Activated CD8-positive, alpha-beta T cell treated with anti-CD3 and anti-CD28 coated beads for 36 hours (primary cell): ENCODE measurements at places on chromosomes 6 and 20.

DNA sequence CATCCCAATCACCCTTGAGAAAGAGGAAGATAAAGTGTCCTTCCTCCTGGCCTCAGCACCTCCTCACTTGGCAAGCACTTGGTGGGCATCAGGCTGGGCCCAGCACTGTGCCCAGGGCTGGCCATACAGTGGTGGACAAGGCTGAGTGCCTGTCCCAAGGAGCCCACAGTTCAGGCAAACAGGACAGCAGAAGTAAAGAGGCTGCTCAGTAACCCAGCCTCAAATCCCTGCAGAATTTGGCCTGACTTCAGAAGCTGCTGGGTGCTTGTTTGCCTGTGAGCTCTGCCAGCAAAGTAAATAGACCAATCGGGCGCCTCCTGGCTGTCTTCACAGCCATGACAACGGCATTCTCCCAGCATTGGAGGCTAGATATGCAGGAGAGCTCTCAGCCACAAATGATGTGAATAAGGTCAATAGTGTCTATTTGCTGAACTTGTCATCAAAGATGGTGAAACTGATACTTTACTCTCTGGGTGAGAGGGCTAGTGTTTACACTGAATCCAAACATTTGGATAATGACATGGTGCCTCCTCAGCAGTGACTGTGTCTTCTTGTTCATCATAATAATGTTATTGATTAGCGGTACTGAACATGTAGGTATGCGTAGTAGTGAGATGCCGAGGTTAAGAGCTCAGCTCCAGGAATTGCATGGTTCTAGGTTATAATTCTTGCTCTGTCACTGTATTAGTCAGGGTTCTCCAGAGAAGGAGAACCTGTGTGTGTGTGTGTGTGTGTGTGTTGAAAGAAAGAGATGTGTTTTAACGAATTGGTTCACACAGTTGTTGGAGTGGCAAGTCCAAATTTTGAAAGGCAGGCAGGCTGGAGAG lies 36.9 kb upstream of the FANCE start:
- DNase-seq, result peak; percentile 48

DNA sequence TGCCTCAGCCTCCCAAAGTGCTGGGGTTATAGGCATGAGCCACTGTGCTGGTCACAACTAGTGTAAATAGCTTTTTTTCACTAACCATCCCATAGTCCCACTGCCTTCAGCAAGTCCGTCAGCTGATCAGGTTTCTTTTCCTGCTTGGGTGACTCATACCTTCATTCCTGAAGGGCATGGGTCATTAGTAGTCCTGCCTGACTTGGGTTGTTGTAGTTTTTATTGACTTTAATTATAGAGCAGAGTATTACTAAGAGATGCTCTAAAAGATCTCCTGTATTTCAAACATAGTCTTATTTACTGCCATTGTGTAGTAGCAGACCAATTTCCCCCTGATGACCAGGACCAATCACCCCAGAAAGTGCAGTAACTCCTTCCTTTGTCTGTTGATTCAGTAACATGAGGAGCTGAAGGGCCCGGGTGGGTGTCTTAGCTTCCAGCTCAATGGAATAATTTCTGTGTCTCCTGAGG lies 25.8 kb downstream of the HLA-C start:
- DNase-seq, result no peak

- peak; percentile 87 for DNase-seq
These were observed 7.7 kb upstream of the PTPRA start for GRCh38 chr20:2865630-2866029.

GRCh38 chr6:48315051-48315719 lies 204.2 kb upstream of the PTCHD4 start:
- DNase-seq, result no peak

DNA sequence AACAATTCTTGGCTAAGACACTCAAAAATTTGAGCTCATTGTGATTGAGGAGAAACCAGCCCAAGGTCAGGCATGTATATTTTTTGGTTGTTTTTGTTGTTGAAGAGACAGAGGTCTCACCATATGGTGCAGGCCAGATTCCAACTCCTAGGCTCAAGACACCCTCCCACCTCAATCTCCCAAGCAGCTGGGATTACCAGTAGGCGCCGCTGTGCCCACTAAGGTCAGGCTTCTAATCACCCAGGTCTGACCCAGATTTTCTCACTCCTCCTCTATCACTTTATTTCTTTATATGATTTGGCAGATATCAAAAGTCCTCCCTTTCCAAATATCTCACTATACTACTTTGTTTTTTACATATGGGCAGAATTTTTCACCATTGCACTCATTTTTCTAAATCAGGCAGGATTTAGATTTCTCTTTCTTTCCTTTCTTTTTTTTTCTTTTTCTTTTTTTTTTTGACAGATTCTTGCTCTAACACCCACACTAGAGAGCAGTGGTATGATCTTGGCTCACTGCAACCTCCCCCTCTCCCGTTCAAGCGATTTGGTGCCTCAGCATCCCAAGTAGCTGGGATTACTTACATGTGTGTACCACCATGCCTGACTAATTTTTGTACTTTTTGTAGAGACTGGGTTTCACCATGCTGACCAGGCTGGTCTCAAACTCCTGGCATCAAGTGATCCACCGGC lies 1.7 kb upstream of the C6orf141 start:
- no peak for DNase-seq

DNA sequence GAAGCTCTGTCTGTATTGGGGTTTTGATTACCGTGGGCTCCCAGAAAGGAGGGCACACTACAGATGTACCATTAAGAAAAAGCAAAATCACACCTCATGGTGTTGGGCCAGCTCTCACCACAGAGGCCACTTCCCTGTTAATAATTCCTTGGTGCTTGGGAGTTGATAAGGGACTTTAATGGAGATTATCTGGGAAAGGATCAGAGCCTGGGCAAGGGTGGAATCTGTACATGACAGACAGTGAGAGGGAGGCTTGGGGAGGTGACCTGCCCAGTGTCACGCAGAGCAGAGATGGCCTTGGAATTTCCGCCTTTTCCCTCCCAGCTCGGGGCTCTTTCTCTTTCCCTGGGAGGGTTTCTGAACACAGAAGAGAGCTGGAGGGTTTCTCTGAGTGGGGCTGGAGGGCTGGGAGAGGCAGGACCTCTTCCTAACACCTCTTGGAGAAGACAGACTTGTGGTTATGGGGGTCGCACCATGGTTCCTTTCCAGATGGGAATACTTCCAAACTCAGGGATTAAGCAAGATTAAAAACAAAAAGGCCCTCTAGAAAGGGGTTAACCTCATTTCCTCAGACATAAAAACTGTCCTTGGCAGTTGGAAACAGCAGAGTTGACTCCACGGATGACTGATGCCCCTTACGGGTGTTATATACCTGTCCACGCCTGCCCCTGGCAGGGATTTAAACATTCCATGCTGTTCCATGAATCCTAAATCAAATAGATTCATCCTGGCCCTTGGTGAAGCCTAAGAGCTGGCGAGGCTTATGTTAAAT lies 16.8 kb upstream of the KCNK16 start:
- no peak for DNase-seq

DNA sequence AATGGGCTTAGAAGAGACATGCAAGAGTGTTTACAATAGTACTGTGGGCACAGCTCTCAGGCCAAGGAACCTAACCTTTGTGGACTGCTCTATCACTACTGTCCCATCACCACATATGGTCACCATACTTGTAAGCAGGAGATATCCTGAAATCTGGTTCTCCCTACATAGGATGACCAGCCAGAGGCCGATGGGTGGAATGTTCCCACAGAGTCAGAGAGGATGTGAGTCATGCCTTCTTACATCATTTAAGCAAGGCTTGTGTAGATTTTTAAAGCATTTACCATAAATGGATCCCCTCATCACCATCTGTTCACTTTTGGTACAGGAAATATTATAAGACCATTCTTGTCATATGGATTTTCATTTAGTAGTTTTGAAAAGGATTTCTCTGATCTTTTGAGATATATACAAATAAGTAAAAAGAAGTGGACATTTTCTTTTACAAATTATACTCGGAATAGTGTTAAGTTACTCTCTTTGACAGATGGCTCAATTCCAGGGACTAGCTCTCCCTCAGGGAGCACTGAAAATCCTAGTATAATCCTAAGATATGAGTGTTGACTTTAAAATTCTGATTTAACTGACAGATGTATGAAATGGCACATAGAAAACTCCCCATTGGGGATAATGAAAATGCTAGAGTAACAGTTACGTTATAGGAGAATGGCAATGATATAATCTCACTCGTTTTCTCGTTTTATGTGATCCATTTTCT lies 6.6 kb downstream of the HTR1B start:
- no peak for DNase-seq
